NCI-H1694 (cell line): ENCODE measurements at places on chromosomes 11 and 22.

- DNase-seq: no peak
Observed at GRCh38 chr11:8699903-8700302, 17.3 kb downstream of the RPL27A start.

DNA sequence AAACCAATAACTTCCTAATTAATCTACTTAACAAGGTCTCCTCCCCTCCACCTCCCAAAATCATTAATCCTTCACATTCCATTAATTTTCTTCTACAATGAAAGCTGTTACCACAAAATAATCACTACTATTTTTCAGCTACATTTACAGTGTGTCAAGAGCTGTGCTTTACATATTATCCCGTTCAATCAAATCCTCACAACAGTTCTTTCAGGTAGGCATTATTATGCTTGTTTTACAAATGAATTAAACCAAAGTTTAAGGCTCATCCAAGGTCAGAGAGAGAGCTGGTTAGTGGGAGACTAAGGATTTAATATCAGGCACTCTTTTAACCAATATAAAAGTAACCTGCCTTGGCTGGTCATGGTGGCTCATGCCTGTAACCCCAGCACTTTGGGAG, 107.4 kb downstream of the SIK3 start:
- no peak for DNase-seq

GRCh38 chr11:112837162-112837826, 123.9 kb upstream of the NCAM1 start:
- no peak for DNase-seq

DNA sequence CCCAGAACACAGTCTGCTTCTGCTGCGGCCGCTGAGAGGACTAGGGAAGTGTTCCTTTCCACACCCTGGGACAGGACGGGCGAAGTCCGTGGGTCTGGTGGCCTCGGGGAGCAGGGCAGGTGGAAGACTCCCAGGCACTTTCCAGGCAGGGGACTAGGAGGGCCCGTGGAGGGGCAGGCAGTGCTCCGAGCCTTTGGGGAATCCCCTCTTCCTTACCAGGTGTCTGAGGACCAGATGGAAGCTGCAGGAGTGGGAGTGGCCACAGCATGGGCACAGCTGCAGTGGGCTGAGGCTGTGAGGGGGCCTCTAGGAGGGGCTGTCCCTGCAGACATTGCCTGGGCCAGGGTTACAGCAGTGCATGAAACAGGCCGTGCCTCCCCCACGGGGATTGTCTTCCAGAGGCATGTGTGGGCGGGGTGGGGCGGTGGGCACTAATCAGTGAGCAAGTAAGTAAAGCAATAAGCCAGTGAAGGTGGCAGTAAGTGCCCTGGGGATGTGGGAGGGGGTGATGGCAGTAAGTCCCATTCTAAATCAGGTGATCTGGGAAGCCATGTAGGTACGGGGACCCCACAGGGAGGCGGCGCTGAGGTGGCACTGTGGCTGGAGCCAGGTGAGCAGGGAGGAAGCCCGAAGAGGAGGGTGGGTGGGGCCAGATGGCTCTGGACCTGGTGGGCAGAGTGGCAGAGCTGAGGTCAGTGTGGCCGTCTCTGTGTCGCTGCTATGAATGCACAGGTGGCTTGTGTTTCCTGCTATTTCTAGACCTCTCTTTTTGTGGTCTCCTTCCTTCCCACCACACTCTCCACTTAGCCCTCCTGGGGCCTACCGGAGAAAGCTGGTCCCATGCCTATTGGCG, 66.4 kb downstream of the CTTN start:
- no peak for DNase-seq

GRCh38 chr11:36073411-36074203, 129.7 kb downstream of the LDLRAD3 start:
- DNase-seq: peak; percentile 59

- no peak for DNase-seq
Observed at GRCh38 chr11:118641397-118642019, 34.1 kb downstream of the PHLDB1 start.

- DNase-seq: no peak
Observed at GRCh38 chr11:33052231-33052630, 12.9 kb downstream of the TCP11L1 start.

GRCh38 chr11:45655012-45655283, 10.5 kb downstream of the CHST1 start:
- no peak for DNase-seq

- DNase-seq: no peak
Observed at GRCh38 chr11:37505406-37505805, 907.4 kb upstream of the RAG2 start.

DNA sequence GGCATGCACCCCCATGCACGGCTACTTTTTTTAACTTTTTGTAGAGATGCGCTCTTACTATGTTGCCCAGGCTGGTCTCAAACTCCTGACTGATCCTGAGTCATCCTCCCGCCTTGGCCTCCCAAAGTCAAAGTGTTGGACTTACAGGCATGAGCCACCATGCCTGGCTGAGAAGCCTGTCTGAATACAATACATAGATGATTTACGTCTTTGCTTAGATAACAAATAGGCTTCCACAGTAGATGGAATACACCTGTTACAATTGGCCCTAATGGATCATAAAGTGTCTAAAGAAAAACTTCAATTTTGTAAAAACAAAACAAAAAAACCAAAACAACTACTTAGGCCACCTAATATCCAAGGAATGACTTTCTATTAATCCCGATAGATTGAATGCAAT, 13.0 kb upstream of the CLTCL1 start:
- no peak for DNase-seq

DNA sequence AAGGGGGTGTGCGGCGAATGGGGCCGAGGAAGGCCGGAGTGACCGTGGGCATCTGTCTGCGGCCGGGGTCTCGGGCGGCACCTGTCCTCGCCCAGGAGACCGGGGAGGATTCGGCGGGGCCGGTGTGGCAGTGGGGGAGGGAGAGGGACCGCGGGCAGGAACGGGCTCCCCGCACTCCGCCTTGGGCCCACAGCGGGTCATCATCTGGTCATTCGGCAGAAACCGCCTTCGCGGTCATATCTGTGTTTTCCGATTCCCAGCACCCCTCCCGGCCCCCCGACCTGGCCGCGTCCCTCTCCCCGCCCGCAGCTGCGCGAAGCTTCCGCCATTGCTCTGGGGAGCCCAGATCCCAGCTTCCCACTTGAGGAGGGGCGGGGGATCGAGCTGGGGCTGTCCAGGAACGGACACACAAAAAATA, 824 bp upstream of the CBX6 start:
- DNase-seq: no peak

DNA sequence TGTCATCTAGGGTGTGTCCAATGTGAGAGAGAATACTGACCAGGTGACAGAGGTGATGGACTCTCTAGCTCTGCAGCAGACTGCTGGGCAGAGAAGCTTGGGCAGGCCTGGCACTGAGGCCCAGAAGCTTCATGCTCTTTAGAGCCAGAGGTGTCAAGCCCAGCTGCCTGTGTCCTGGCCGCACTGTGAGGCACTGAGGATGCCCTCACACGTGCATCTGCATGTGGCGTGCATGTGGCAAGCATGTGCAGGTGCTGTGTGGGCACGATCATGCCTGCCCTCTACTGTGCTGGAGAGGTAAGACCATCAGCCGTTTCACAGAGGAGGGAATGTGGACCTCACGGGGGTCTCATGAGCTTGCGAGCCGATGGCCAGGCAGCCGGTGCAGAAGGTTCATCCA, 15.8 kb upstream of the TXNRD2 start:
- DNase-seq: no peak

GRCh38 chr22:37486224-37486845, at the start of gene MFNG:
Gene MFNG (minus strand): TSS chr22:37486384. CDS start chr22:37486177, 207 bp downstream.
- no peak for DNase-seq

DNA sequence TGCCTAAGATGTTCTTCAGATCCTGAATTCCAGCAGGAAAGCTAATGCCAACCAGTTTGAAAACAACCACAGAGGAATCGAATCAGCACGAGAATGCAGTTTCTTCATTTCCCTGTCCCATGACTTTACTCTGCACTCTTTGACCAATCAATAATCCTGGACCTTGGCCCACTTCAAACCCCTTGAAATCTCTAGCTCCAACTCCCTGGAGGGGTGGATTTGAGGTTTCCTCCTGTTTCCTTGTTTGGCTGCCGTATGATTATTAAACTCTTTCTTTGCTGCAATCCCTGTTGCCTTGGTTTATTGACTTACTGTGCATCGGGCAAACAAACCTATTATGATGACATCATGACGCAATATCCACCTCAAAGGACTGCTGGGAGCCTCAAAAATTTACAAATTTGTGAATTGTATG, 109.3 kb downstream of the FBXO7 start:
- DNase-seq: no peak

GRCh38 chr11:117535201-117535849, 207.7 kb downstream of the CEP164 start:
- no peak for DNase-seq

GRCh38 chr11:105158436-105158835, 18.9 kb upstream of the CARD18 start:
- DNase-seq: no peak

- no peak for DNase-seq
Observed at GRCh38 chr11:20790622-20791021, 121.2 kb downstream of the NELL1 start.

DNA sequence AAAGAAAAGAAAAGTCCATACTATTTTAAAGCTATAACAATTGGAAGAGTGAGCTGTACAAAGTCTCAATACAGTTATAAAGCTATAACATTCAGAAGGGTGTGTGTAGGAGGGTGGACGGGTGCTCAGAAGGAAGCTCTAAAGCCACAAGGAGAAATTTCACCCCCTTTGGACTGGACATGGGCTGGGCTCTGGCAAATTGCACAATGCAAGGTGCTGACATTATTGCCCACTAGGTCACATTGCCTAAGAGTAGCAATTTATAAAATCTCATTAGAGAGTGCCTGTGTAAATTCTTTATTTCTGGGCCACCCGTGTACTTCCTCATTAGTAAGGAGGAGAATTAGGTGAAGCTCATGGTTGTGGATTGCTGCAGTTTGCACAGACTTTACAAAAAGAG, 5.7 kb upstream of the APOBEC3A start:
- DNase-seq: no peak

- no peak for DNase-seq
Observed at GRCh38 chr11:111097191-111097590, 148.3 kb upstream of the POU2AF2 start.

GRCh38 chr11:122162095-122162494, 46.1 kb upstream of the BLID start:
- no peak for DNase-seq

GRCh38 chr11:32297611-32298011, 137.7 kb downstream of the WT1 start:
- peak; percentile 94 for DNase-seq

GRCh38 chr11:133072378-133072777, 459.9 kb downstream of the OPCML start:
- DNase-seq: no peak

DNA sequence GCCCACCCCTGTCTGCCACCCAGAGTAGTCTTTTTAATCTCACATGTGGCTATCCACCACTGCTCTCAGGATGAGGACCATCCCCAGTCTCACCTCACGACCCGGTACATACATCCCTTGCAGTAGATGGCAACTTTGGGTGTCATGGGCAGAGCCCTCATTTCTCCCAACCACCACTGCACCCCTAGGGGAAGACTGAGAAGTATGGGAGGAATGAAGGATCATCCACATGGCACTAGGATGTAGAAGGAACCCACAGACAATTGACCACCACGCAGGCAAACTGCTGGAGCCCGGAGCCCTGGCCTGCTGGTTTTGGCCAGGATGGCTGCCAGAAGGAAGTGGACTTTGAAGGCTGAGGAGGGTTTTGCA, 1.9 kb upstream of the SCARF2 start:
- no peak for DNase-seq

DNA sequence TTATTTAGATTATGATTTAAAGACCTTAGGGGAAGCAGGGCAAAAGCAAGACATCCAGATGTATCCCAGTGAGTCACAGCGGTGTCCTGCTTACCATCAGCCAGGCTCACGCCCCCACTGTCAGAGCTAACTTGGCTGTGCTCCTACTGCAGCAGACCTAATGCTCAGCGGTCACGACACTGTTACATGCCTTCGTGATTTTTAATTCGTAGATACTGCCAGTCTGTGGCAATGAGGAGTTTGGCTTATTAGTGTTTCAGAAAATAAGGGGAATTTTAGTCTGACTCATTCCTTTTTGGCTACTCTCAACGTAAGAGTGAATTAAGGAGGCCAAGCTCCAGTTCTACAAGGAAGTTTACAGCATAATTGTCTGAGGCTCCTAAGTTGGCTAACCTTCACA, 22.7 kb downstream of the EFCAB6 start:
- DNase-seq: no peak

GRCh38 chr11:127804747-127805400, 782.5 kb downstream of the ETS1 start:
- DNase-seq: no peak

DNA sequence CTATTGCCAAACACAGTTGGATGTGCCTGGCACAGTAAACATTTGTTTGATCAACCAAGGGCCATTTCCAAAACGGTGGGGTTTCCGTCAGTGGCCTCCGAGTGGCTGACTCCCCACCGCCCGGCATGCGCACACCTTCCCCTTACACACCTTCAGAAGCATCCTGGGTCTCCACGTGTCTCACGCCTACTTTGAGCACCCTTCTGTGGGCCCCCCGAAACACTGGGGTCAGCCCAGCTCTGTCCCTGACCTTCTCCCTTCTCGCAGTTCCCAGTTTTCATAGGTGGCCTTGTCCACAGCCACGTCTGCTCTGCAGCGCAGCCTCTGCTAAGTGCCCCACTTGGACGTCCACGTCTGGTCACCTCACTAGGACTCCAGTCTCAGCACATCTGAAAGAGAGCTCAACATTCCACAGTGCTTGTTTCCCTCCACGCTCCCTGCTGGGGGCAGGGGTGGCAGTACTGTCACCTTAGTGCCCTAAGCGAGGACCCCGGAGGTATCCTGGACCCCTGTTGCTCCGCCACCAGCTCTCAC, 13.2 kb upstream of the SHANK2 start:
- no peak for DNase-seq

DNA sequence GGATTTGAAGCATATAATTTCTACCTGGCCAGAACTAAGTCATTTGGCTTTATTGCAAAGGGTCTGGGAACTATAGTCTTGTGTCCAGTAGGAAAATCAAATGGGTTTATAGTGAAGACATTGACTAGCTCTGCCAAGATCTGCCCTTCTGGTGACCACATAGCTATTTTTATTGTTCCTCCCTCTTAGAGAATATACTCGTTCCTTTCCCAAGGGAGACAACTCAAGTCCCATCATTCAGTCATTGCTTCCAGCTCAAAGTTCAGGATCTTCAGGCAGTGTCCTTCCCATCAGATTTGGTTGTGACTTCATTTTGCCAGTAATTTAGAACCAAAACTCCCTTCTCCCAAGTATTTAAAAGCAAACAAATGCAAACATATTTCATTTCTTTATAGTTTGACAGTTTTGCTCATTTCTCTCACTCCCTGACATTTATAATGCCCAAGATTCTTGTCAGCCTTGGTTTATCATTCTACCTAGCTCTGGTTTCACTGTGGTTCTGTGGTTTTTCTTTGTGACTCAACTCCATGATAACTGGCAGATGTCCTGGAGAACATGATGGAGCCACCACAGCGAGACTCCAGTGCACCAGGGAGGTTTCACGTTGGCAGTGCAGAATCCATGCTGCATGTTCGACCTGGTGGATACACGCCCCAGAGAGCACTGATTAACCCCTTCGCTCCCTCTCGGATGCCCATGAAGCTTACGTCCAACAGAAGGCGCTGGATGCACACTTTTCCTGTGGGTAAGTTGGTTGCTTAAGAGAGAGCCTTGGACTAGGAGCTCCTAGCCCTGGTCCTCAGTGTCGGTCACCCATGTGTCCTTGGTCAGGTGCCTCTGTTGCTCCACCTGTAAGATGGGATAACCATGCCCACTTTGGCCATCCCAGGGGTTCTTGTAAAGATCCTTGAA, 64.9 kb downstream of the DEPDC5 start:
- no peak for DNase-seq
